Anterior cingulate cortex (tissue), 58 donors: ENCODE measurements at places on chromosomes 3 and 15.

GRCh38 chr3:37715358-37715757, 146.3 kb upstream of the CTDSPL start:
- DNase-seq = no peak

DNA sequence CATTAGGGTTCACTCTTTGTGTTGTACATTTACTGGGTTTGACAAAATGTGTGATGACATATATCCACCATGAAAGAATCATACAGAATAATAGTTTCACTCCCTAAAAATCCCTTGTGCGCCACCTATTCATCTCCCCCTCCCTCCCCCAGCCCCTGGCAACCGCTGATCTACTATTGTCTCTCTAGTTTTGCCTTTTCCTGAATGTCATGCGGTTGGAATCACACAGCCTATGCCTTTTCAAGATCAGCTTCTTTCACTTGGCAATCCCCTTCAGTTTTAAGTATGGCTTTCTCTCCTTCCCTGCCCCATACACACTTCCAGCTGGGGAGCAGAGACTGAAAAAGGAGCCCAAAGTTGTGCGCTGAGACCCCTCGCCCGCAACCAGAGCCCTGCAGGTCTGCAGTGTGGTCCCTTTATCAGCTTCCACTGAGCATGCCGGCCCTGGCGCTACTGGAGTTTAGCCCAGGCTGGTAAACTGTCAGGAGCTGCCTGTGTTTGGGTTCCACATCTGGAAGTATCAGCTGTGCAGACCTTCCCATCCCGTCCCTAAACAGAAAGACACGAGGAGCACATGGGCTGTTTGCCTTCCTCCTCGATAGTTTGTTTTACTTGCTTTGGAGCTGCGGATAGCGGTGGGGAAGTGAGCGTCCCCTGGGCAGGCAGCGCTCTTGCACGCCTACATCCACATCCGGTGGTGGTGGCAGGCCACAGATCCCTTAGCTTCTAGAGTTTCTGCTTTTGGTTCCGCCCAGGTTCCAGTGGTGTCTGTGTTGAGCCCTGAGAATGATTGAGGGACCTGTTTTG, 12.3 kb downstream of the BOC start:
- DNase-seq = no peak

DNA sequence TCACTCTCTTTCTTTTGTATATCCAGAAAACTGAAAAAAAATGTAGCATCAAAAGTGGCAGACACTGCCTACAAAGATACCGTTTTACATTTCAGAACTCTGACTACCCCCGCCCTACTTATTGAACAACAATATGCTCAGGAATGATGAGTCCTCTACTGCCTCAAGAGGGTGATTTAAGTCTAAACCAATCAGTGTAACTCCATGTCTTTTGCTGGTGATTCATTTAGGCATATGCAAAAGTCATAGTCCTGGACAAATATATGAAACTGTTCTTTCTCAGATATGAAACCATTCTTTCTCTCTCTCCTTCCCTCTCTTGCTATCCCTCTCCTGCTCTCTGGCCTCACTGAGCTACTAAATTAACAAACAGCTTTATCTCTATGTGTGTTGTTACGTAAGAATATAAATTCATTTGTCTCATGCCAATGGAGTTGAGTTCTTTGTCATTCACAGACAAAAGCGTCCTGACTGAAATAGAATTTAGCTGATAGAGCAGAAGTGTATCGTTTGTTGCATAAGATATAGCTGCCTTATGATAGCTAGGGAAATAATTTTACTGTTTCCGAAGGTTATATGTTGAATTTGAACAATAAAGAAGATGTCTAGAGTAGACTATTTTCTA, 133.7 kb upstream of the OSTN start:
- no peak for DNase-seq

DNA sequence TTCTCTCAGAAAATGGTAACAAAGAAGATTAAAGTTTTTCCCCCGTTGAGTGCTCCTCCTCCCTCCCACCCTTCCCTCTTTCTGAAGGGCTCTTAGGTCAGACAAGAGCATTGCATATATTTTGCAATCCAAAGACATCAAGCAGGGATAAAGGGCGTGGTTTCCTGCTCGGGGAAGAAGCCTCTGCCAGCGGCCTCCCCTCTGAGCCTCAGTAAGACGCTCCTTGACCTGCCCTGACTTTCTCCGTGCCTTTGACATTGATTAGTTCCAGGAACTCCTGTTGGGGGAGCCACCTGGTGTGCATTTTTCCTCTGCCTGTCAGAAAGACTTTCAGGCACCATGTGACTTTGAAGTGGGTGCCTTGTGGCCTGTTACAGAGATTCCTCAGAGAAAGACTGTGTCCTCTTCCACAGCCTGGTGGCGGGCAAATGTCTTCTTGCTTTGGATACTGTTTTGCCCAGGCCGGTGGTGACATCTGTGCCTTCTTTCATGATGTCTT, 87.2 kb upstream of the TBL1XR1 start:
- no peak for DNase-seq

DNA sequence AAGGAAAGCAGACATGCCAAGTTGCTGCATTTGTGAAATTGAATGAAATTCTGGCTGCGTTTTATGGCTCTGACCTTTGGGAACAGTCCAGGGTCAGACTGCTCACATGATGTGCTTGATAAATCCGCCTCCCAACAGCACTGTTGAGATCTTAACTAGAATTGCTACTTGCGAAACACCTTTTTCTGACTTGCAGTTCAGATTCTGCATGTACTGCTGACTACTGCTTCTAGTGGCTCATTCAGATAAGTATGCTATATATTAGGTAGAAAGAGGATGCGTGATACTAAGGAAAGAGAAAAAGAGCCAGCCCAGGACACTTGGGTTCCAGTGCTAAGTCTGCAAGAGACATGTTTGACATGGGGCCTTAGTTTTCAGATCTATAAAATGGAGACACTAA, 129.4 kb downstream of the LPP start:
- DNase-seq = no peak

DNA sequence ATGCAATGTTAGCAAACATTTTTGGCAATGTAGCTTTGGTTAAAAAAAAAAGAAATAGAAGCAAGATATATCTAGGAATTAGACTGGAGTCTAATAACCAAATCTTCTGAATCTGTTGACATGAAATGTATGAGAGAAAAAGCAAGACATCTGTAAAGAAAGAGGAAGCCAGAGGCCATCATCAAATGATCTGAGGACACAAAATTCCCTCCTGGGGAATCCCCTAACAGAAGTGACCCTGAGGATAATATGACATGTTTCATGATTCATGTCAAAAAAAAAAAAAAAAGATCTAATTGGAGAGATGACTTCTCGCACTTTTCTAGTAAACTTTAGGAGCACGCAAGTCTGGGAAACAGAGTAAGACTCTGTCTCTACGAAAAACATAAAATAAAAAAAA, 70.9 kb downstream of the IMPG2 start:
- no peak for DNase-seq

GRCh38 chr3:117133066-117133465, 423.5 kb downstream of the TUSC7 start:
- DNase-seq = no peak

DNA sequence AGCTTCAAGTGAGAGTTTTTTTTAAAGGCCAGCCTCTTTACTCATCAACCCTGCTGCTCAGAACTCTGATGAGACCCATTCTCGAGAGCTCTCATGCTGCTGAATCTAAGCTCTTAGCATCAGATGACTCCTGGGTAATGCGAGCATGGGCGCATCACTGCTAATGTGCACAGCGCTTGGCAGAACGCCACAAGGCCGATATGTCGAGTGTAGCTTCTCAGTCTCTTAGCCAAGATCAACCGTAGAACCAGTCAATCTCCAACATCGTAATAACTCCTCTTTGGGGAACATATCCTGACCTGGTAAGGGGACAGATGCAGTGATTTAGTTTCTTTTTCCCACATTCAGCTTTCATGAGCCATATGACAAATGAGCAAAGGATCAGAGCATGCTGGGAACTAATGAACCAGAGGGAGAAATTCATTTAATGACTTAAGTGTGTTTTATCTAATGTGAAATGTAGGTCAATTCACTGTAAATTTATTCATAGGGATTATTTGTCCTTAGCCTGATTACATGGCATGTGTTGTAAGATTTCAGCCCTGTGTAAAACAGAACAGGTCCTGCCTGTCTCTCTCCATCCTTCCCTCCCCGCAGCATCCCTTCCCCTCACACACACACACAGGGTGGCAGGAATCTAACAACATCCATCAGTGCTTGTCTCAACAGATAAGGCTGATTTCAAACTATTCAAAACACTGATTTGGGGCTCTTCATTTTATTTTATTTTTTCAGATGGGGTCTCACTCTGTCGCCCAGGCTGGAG, 195.4 kb upstream of the C2CD4B start:
- DNase-seq = no peak

DNA sequence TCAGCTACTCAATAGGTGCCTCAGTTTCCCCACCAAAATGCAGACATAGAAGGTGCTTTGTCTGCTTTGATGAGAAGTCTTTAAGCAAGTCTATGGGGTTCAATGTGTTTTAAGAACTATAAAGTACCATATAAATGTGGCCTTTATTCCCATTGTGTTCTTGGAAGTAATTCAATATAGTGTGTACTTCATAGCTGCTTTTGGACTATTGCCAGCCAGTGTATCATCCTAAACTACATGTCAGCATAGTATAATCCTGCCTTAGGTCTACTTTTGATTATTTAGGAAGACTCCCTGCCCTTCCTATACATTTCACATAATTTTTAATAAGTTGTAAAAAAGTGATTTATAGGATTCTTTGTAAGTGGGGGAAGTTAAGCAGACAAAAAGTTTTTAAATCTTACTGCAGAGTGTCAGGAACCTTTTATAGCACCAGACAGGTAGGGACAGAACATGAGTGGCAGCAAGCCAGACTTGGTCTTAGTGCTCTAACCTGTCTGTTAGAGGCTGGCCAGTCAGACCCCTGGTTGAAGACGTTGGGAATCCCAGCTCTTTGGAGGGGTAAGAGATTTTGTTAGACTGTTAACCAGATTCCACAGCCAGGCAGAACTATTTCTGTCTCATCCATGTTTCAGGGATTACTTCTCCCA, 48.4 kb downstream of the MLH1 start:
- no peak for DNase-seq

GRCh38 chr3:10629671-10630040, 124.3 kb upstream of the ATP2B2 start:
- no peak for DNase-seq
